Cortex of kidney (tissue), 1 donor: ENCODE measurements at places on chromosomes 2 and 18.

GRCh38 chr2:100754951-100755350 is 65.0 kb upstream of the NPAS2 start:
- no peak for DNase-seq

DNA sequence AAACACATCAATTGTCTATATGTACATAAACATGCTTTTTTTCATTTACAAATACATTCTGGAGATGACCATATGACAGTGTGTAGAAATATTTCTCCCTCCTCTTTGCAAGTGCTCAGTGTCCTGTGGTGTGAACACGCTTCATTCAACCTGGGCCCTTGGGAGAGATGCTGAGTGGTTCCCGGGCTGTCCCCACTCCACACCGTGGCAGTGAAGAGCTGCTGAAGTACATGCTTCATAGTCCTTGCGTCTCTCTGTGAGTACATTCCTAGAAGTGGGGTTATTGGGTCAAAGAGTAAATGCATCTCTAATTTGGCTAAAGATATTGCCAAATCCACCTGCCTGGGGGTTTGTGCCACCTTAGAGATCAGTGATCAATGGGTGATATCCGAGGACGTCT is 6.5 kb upstream of the GPR35 start:
- no peak for DNase-seq

- DNase-seq = no peak
These were observed 1167.9 kb downstream of the DSC3 start for GRCh38 chr18:29874519-29875098.

DNA sequence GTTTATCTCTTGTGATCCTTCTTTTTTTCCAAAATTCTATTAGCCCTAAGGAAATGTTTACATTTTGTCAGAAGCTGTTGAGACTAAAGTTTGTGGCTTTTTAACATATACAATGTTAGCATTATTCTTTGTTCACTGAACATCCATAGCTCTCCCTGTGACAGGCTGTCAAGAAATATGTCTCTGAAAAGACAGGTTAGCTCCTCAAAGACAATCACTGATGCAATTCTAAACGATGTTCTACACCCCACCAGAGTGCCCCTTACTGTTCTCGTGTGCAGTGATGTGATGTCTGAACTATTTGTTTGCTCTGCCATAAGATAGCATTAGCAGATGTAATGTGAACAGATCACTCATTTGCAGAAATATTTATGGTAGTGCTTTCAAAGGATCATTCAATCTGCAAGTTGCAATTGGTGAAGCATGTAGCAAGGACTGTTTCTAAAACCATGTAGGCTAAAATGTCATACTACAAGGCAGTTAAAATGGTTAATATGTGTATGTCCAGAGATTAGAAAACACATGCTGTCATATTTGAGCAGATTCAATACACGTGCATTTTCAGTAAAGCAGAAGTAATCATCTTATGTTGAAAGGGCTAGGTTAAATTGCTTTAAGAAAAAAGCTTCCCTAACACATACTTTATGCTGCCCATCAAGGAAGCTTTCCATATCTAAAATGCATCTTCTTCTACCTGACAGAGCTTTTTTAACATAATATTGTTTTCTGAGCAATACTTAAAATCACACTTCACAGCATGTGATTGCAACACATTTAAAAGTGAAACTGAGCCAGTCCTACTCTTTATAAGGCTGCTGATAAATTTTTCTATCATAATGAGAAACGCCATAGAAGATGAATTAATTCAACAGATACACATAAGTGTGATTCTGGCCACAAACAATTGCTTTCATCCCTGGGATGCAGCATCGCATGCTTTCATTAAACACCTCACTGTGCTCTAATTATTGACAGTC is 285.7 kb upstream of the UBE2E3 start:
- DNase-seq = no peak

- no peak for DNase-seq
These were observed 725.8 kb downstream of the BCL11A start for GRCh38 chr2:59827677-59828076.

DNA sequence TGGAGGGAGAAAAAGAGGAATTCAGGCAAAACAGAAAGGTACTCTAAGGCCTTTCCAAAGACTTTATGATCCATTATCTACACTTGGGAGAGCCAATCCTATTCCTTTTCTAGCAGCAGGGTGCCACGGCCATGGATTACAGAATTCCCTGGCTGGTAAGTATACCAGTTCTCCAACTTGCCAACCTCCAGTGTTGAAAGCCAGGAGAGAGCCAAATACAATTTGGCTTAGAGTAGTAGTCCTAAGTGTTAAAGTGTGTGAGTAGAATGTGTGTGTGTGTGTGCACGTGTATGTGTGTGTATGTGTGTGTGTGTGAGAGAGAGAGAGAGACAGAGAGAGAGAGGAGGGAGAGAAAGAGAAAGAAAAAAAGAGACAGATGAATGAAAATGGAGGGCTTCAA is 43.3 kb downstream of the WDPCP start:
- no peak for DNase-seq

DNA sequence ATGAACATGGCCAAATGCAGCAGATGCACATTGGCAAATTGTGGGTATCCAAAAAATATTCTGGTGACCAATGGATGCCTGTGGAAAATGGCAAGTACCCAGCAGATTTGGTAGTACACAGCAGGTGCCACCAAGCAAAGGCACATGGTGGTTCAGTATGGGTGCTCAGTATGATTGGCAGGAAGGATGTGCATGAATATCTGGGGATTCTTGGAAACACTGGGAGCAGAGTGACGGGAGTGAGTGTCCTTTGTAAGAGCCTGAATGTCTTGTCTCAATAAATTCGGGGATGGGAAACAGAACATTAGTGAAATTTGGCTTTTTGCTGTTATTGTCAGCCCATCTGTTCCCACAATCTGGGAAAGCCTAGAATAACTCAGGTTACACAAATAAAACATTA is 36.8 kb upstream of the ACADL start:
- DNase-seq = no peak

- no peak for DNase-seq
These were observed 12.4 kb downstream of the CCL20 start for GRCh38 chr2:227826019-227826521.

GRCh38 chr2:102197389-102198137 is 10.7 kb downstream of the IL1RL2 start:
- DNase-seq = no peak

DNA sequence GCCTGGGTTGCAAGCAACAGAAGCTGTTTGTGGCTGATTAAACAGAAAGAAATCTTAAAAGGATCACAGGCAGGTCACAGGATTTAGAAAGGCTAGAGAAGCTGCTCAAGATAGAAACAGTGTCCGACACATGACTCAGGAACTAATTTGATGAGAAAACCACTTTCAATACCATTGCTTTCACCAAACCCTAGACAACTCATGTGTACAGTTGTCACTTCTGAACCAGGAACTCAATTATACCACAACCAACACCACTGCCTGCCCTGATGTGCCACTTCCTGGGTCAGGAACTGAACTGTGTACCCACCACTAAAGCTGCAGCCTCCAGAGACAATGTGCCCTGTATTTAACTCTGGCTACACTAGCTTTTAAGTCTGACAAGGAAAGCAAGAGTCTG is 56.0 kb downstream of the TMEM247 start:
- no peak for DNase-seq

- DNase-seq = no peak
These were observed 119.1 kb downstream of the BAZ2B start for GRCh38 chr2:159497256-159497655.
